ENCODE measurements at places on chromosomes 2 and 18.

DNA sequence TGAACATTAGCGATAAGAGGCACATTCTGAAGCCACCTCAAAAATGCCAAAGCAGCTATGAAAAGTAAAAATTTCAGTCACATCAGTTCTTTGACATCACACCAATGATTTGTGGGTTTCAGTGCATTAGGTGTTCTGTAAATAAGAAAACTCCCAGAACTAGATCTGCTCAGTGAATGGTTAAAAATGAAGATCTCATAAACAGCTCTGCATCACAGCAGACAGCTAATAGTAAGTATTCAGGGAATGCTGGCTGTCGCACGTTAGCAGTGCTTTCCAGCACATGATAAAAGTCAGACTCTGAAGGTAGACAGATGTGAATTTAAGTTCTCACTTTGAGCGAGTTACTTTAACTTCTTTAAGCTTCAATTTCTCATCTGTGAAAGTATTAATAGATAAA is 154.9 kb downstream of the SATB2 start:
- no peak for DNase-seq

- no peak for DNase-seq
These were observed 58.3 kb downstream of the CIB4 start for GRCh38 chr2:26582890-26583289.

DNA sequence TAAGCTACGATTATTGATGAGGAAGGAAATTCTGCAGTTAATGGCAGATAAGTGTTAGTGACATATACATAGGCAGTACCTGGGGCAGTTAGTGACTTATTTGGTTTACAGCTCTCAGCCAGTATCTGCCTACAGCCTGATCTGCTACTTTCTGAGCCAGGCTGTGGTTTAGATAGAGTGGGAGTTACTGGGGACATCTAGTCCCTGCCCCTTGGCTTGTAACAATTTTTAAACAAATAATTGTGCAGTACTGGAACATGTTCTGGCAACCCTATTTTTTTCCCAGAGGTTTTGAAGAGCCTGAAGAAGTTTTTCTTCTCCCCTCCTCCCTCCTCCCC is 2.3 kb downstream of the KIF5C start:
- DNase-seq = no peak

DNA sequence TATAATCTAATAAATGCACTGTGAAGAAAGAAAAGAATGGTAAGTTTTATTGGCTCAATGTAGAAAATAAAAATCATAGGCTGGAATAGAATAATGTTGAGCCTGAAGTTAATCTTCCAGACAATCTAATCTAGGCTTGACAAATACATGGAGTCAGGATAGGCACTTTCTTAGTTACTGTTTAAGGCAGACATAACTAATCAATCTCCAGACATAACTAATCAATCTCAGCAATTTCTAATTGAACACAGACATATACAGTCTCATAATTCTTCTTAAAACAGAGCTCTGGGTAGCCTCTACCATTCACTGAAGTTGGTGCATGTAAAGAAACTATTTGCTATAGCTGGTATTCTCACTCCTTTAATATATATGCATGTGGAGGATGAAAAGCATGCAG is 150.1 kb upstream of the CTAGE1 start:
- DNase-seq = no peak

GRCh38 chr2:200367155-200367554 is 60.7 kb downstream of the SPATS2L start:
- no peak for DNase-seq

Measured in Calu3 (cell line).